Activated gamma-delta T cell (primary cell): ENCODE measurements at places on chromosomes 2 and 18.
A peak's percentile ranks its signal among the peaks of the same experiment; 100 is the strongest.

- no peak for DNase-seq
These were observed 308.7 kb downstream of the LPIN1 start for GRCh38 chr2:12054956-12055618.

GRCh38 chr2:219571311-219572236 is at the start of gene OBSL1:
Gene OBSL1, minus strand, starts transcription at chr2:219571539. Its CDS starts 307 bp downstream, at chr2:219571232.
- no peak for DNase-seq

- no peak for DNase-seq
These were observed 693 bp upstream of the PDK1 start for GRCh38 chr2:172555272-172555521.

DNA sequence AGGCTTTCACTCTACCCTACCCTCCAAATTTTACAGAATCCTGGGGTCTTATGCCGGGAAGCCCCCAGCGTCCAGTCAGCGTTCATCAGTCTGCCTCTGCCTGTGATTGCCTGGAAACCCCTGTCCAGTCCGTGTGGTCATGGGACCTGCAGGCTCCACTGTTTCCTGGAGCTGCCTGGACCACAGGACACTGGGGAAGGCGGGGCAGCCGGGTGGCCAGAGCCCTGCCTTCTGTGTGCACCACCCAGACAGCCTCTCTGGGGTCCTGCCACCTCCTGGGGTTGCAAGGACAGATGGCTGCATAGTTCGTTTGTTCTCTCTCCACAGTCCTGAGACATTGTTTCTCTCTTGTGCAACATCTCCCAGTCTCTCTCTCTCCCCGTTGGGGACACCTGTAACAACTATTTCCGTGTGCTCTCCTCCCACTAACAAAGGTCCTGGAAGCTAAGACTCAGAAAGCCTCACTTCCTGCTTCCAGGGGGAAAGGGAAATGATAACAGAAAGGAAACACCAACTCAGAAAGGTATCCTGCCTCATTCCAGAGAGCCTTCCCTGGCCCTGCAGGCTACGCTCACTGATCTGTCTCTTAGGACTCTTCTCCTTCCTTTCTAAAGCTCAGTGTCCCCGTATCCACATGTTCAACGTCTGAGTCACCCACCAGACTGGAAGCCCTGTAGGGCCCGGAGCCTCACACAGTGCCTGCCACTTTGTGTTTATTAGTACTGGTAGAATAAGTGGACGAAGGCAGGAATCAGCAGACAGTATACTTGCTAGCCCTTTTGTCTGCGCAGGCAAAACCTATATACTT is 192.8 kb upstream of the RAB12 start:
- no peak for DNase-seq

- no peak for DNase-seq
These were observed 19.5 kb downstream of the WIPF1 start for GRCh38 chr2:174577967-174578589.

- no peak for DNase-seq
These were observed 180.0 kb downstream of the GLI2 start for GRCh38 chr2:120915670-120916069.

DNA sequence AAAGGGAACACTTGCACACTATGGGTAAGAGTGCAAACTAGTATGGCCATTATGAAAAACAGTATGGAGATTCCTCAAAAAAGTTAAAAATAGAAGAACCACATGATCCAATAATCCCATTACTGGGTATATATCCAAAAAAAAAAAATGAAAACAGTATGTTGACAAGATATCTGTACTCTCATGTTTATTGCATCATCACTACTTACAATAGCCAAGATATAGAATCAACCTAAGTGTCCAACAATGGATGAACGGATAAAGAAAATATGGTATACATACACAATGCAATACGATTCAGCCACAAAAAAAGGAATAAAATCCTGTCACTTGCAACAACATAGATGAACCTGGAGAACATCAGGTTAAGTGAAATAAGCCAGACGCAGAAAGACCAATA is 73.3 kb downstream of the LOXHD1 start:
- no peak for DNase-seq

DNA sequence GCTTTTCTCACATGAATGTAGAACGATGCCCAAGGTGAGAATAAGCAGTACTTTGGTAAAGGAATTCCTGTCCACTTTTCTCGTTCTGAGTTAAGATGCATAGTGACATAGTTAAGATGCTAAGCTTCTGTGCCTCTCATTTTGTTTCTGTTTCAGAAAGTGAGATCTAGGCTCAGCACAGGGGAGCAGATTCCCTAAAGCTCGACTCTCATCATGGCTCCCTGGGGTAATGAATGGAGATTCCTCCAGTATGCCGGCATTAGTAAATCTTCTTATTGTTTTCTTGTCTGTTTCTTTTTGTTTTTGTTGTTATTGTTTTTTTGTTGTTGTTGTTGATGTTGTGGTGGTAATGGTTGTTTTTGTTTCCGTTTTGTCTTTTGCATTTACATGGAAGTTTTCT is 225.4 kb downstream of the LRRTM4 start:
- DNase-seq, result no peak

- no peak for DNase-seq
These were observed 518.9 kb downstream of the TDRD15 start for GRCh38 chr2:21642647-21643046.

- no peak for DNase-seq
These were observed 619 bp downstream of the GALM start for GRCh38 chr2:38666556-38666910.

DNA sequence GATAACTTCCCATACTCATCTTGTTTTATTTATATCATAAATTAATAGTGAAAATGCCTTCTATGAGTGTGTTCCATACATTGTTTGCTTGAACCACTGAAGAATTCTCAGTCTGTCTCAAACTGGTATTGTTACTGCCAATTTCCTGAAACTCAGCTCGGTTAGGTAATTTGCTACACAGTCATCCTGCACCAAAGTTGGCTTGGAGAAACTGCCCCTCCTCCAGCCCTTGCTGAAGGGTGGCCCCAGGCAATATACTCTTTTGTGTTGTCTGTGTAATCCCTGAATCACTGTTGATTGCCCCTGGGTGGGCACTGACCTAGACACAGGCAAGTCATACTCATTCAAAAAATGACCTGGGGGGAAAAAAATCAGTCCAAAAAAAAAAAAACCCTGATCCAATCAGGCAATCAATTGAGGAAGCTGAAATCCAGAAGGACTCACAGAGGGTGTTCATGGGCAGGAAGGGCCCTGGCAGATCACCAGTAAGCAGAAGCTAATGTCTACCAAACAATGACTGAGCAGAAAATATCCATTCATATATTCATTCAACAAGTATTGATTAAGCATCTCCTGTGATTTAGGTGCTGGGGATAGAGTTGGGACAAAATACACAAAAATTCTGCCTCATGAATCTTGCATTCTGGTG is 3.8 kb upstream of the SESTD1 start:
- DNase-seq, result no peak

- no peak for DNase-seq
These were observed 124.8 kb downstream of the EPHA4 start for GRCh38 chr2:221447310-221447709.

- no peak for DNase-seq
These were observed 9.5 kb upstream of the KLHL29 start for GRCh38 chr2:23375448-23375847.

GRCh38 chr2:203685789-203686420 is 20.5 kb upstream of the CD28 start:
- DNase-seq, result no peak

DNA sequence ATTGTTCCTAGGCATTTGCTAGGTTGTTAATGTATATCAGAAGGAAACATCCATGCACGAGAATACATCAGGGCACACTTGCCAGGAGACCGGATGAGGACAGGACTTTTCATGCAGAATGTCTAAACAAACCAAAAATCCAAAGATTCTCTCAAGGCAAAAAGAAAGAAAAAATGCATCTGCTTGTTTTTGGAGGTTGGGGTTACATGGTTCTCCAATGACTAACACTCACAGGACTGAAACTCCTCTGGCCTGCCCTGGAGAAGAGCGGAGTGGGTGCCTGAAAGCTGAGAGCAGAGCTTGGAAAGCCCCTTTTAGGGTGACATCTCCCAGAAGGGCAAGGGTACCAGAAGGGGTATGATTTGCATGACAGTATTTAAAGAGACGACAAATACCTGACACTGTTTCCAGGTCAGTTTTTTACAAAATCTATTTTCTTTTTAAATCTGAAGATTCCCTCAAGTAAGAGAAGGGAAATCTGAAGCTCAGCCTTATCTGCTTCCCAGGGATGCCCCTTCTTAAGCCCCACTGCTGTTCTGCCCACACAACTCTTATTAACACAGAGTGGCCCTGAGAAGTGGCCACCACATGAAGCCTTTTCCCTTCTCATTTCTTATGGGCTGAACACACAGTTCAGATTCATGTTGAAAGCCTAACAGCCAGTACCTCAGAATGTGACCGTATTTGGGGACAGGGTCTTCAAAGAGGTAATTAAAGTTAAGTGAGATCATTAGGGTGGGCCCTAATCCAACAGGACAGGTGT is 216.4 kb downstream of the STK39 start:
- no peak for DNase-seq

DNA sequence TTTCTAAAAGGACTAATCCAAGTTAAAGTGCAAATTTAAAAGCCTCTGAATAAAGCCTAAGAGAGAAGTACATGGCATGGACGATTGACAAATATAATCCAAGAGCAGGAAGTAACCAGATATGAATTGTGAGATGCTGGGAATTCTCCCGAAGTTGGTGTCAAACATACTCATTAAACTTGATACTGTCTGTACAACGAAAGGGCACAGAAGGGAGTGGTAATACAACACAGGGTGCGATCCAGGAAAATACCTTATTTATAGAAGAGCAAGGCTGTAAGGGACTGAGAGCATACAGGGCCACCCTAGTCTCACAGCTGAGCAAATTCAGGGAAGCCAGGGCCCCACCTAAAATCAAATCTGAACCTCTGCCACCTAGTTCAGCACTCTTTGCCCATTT is 41.6 kb downstream of the SEMA4F start:
- DNase-seq, result no peak

DNA sequence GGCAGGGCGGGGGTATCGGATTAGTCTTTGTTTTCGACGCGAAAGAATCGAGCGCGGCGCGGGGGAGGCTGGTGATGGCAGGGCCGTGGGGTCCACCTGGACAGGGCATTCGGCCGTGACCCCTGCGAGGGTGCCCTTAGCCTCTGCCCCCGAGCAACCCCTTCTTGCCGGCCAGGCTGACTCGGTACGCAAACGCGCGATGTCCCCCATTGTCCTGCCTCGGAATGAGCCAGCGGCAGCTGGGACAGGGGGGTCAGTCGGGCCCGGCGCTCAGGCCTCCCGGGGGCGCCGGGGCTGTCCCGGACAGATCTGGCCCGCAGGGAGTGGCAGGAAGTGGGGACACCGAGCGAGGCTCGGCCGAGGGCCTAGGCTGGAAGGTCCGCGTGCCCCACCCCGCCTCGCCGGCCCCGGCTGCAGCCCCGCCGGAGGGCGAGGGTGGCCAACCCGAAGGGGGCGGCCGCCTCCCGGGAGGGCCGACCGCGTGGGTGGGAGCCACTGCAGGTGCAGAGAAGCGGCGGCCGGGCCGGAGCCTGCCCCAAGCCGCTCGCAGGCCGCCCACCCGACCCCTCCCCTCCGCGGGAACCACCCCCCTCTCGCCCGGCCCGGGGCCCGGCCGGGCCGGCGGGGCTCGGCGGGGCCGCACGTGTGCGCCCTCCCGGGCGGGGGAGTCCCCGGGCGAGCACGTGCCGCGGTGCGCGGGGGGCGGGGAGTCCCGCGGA is at the start of gene TET3:
TSS of gene TET3 (plus strand) at position 708 of the 719 bp plus-strand sequence. CDS start 1,494 bp downstream, outside the sequence.
- peak; percentile 41 for DNase-seq

DNA sequence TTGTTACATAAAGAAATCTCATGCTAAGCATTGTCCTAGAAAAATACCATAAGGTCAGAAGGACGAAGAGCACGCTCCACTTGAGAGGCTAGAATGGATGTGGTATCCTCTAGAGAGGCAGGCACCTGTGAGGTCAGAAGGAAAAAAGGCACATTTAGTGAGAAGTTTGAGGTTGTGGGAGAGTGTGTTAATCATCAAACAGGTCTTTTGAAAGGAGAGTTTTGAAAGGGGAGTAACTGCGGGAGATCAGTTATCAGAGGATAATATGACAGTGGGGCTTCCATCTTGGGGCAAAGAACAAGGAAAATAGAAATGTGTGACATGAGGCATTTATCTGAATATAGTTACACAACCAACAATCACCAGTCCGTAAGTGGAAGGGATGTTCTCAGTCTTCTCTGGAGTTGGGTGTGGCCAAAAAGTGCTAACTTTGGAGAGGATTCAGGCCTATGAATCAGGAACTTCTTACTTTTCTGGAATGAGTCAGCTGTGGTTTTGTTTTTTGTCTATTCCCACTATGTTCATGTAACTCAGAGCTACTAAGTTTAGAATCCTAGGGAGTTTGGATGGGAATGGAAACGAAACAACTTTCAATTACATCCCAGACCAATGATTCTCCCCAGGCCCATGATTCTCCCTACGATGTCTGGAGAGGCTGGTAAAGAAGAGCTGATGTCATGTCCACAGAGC is 451.4 kb upstream of the ST6GAL2 start:
- DNase-seq, result no peak

GRCh38 chr2:174024524-174025270 is 59.5 kb upstream of the SP3 start:
- DNase-seq, result no peak

GRCh38 chr2:106080959-106081358 is 113.1 kb downstream of the UXS1 start:
- no peak for DNase-seq

GRCh38 chr2:10234013-10234306 is 68.7 kb upstream of the HPCAL1 start:
- DNase-seq, result no peak

GRCh38 chr2:156818944-156819343 is 382.8 kb downstream of the GPD2 start:
- DNase-seq, result no peak

DNA sequence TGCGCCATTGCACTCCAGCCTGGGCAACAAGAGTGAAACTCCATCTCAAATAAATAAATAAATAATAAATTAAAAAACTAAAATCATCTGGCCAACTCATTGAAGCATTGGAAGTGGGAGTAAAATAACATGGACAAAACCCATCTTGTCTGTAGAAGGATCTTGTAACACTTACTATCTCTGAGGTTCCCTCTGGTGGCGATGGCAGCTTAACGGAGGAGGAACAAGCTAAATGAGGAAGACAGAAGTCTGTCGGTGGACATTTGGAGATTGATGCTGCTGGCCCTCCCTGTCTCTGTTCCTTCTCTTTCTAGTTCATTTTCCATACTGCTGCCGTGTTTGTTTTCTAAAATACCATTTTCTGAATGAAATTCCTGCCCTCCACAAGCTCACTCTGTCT is 43.4 kb downstream of the ZCCHC2 start:
- DNase-seq, result no peak

GRCh38 chr2:95323347-95324155 is 26.4 kb downstream of the KCNIP3 start:
- DNase-seq, result no peak
